ENCODE measurements at places on chromosomes 4 and X.

DNA sequence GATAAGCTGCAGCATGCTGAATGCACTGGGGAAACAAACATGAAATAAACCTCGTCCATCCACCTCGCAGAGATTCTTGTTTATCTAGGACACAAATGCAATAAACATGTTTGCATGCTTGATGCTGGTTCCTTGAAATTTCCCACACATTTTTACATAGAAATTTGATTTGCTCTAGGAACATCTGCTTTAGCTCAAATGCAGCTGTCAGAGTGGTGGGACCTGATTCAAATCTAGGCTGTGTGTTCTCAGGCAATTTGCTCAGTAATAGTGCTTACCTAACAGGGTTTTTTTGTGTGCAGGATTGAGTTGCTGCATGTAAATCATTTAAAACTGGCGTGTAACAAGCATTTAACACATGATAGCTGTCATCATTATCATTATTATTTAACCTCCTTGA is 293.1 kb downstream of the QDPR start:
- DNase-seq = no peak

DNA sequence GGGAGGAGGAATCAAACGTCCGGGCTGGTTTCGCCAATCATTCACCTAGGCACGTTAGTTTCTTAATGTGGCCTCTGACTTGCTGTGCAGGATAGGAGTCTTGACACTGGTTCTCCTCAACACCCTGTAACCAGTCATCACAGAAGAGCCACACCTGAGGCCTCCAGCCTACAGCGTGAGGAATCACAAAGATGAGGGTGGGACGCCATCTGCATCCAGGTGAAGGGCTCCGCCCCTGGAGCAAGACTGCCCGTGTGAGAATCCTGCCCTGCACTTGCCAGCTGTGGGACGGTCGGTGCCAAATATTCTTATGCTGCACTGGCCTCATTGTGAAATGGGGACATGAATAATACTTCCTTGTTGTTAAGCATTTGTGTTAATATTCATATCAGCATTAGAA is 35.7 kb upstream of the TSPAN5 start:
- no peak for DNase-seq

- DNase-seq = no peak
Observed at GRCh38 chr4:165324918-165325304, 2.6 kb upstream of the MSMO1 start.

DNA sequence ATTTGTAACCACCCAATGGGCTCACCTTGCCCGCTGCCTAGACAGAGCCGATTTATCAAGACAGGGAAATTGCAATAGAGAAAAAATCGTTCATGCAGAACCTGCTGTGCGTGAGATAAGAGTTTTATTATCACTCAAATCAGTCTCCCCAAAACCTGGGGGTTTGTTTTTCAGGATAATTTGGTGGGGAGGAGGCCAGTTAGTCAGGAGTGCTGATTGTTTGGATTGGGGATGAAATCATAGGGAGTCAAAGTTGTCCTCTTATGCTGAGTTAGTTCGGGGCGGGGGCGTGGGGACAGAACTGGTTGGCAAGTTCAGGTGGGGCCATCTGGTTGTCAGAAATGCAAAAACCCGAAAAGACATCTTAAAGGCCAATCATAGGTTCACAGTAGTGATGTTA is 203.0 kb downstream of the MAB21L2 start:
- DNase-seq = no peak

GRCh38 chr4:78566834-78567499 is 15.4 kb downstream of the ANXA3 start:
- no peak for DNase-seq

GRCh38 chr4:188282471-188283232 is 143.4 kb downstream of the TRIML1 start:
- no peak for DNase-seq

DNA sequence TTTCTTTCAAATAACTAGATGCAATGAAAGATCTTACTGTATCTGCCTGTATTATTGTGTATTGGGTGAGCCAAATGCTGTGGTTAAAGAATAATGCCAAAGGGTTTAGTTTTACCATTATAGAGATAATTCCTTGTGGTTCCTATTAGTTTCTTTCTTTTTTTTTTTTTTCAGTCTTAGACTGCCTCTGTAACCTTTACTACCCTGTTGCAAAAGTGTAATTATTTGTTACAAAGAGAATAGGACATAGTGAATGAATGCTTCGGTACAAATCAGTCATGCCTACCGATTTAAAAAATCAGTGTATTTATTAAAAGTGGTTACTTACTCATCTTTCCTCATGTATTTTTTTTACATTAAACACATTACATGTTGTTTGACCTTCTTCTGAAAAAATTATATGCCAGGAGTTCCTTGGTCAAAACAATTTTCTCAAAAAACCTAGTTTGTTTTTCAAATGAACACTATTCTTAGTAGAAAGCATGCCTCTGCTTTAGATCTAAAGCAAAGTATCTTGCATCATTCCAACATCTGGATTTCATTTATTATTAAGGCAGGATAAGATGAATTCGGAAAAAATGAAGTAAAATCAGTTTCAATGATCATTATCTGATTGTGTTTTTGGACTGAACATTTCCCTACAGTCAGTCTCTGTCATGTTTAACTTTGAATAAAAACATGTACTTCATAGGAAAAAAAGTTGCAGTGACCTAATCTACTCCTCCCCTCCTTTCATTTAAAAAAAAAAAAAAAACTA is 21.2 kb upstream of the SYNPO2 start:
- no peak for DNase-seq

DNA sequence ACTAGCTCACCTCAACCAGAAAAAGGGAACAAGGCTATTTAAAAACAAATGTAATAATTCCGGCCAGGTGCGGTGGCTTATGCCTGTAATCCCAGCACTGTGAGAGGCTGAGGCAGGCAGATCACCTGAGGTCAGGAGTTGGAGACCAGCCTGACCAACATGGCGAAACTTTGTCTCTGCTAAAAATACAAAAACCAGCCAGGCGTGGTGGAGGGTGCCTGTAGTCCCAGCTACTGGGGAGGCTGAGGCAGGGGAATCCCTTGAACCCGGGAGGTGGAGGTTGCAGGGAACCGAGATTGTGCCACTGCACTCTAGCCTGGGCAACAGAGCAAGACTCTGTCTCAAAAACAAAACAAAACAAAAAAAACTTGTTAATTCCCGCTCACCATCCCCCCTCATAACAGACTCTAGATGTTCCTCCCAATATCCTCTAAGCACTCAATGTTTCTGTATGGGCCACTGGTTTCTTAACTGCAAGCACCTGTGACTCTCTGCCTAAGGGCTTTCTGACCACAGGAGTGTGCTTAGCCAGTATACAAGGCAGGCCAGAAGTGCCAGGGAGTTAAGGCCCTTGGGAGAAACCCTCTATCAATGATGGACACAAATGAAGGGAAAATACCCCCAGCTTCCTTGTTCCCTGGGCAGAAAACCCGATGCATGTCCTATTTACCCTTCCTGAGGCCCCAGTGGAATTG is 21.0 kb upstream of the THOC2 start:
- no peak for DNase-seq

DNA sequence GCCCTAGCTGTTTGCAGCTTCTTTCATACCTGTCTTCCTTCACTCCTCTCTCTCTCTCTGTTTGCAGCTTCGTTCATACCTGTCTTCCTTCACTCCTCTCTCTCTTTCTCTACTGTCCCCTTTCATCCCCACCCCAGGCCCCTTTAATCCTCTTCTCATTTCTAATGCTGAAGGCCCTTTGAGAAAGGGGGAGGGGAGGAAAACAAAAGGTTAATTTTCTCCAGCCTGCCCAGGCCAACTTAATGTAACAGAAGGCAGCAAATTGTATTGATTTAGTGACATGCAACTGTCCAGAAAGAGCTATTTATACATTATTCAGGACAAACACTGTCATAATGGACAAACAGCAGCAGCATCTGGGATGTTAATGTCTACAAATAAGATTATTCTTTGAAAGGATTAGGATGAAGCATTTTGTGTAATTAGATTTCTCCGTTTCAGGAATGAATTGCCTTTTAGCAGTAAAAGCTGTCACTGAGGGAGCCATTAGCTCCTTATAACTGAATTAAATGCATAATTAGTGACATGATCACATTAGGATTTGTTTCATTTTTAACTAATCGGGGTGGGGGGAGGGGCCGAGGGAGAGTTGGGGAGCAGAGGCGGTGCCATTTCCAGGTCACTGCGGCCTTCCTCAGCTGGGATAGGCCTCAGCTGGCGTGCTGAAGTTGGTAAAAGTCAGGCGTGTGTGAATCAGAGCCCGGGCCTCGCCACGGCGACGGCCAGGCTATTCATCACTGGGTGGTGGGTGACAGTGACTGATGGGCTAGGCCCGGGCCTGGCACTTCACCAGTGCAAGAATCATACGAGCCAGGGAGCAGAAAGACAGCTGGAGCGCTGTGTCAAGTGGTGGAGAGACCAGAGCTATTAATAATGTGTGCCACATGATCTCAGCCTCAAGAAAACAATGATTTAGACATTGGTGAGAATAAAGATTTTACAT is 174.5 kb downstream of the NKX6-1 start:
- DNase-seq = no peak

DNA sequence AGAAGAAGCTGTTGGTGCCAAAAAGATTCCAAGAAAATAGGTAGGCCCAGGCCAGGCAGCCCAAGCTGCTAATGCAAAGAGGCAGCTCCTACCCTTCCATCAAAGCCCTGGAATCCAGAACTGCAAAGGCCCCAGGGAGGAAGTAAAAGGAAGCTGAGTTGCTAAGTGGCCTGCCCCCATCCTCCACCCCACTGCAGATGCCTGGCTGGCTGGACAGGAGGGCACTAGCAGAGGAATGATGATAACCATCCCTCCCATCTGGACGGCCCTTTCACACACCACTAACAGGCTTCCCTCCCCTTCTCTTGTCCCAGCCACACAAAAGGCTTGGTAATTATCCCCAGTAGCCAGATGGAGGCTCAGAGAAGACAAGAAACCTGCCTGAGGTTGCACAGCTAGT is 32.4 kb upstream of the PJA1 start:
- DNase-seq = no peak

DNA sequence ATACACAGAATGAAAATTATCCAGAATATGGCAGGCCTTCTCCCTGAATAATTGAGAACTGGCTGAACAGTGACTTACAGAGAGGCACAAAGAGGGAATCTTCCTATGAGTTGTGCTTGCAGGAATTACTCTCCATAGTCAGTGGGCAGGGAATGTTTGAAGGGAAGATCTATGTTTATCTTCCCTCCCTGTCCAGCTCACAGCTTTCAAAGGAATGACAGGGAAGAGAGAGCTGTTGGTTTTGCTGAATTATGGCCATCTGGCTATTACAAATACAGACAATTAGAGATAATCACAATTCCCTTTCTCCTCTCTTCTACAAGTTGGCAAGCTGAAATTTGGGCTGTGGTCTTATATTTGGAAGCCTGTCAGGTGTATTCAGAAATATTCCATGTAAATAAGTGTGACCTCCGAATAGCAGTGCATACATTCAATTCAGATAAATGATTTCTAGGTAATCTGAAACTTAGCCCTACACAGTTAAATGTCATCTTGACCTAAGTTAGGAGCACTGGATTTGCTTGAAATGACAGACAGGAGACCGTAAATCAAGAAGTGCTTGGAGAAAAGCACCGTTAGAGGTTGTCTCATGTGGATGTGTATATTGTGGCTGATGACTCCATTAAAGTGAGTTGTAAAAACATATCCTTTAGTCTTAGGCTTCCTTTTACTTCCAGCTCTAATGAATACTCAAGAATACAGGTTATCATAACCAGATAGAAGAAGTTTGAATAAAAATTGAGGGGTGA is 136.8 kb downstream of the C4orf33 start:
- no peak for DNase-seq

- DNase-seq = peak; percentile 39
Observed at GRCh38 chrX:7170898-7171297, 22.9 kb upstream of the PUDP start.

DNA sequence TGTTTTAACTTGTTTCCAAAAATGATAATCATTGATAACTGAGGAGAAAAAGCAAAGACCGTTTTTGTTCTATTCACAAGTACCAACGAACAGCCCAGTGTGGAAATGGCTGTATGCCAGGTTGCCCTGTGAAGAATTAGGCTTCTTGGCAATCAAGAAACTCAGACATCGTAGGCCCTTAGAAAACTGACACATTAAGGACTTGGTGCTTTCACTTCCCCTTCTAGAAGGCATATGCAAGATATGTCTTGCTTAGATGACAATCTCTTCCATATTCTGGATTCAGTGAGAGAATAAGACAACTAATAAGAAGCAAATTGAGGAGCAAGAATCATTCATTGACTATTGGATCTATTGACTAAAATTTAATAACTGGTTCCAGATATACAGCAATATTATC is 56.6 kb downstream of the ANAPC10 start:
- DNase-seq = no peak

DNA sequence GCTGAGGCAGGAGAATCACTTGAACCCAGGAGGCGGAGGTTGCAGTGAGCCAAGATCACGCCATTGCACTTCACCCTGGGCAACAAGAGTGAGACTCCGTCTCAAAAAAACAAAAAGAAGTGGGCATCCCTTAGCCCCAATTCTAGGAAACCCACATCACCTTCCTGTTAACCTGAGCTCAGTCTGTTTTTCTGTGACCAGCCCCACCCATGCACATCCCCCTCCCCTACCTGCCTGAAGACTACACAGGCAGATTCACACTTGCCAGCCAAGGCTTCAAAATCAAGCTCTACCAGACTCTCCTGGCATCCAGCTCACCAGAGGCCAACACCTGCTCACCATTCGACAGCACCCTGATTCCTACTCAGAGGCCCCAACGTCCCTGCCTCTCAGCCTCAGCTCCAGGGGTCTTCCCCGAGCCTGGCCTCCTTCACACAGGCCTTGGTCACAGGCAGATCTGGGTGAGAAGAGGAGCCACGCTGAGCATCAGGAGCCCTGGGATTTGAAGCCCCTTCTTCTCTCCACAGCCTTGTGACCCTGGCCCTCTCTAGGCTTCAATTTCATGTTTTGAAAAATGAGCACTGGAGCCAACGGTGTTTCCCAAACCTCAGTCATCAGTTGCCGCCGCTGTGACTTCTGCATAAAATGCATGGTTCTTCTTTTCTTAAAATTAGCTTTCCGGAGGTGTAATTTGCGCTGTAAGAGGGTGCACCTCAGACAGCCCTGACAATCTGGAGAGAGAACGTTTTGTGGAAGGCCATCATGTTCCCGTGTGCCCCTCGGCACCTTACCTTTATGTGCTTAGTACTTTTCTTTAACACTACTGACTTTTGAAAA is 47.3 kb downstream of the JAKMIP1 start:
- no peak for DNase-seq

Measured in activated T-cell treated with anti-CD3 and anti-CD28 coated beads, Interleukin-2, amount 50 U/mL, for 1 hour (primary cell).